ENCODE measurements at places on chromosomes 5 and 9.

GRCh38 chr5:136622747-136623146 lies 257.4 kb upstream of the TRPC7 start:
- no peak for DNase-seq

- no peak for DNase-seq
Measured at GRCh38 chr9:133803028-133803585, 65.0 kb upstream of the SARDH start.

- DNase-seq = no peak
Measured at GRCh38 chr5:56607074-56607473, 208.3 kb upstream of the MAP3K1 start.

- no peak for DNase-seq
Measured at GRCh38 chr5:98639274-98639673, 134.2 kb upstream of the RGMB start.

DNA sequence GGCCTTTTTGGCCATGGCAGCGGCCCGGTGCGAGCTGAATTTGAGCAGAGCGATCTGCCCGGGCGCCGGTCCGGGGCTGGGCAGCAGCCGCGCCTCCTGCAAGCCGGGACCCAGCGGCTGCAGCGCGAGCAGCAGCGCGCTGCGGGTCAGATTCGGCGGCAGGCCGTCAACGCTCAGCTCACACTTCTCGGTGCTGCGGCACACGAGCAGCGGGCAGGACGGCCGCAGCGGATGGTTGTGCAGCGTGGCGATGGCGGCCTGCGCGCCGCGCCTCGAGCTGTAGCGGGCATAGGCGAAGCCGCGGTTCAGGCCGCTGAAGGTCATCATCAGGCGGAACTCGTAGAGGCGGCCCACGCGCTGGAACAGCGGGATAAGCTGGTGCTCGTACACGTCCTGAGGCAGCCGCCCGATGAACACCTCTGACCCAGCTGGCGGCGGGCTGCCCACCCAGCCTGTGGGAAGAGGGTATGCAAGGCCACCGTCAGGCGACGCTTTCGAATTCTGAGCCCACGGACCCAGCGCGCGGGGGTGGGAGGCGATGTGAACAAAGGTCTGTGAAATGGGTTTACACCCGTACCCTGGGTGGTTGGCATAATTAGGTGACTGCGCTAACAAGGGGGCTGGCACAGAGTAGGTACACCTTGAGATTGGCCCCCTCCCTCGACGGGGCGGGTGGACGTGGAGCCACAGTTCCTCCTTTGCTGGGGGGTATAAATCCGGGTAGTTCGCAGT lies 755 bp downstream of the DND1 start:
- DNase-seq = peak; percentile 17

GRCh38 chr9:127937056-127937387 lies 632 bp downstream of the DPM2 start:
- DNase-seq = no peak

DNA sequence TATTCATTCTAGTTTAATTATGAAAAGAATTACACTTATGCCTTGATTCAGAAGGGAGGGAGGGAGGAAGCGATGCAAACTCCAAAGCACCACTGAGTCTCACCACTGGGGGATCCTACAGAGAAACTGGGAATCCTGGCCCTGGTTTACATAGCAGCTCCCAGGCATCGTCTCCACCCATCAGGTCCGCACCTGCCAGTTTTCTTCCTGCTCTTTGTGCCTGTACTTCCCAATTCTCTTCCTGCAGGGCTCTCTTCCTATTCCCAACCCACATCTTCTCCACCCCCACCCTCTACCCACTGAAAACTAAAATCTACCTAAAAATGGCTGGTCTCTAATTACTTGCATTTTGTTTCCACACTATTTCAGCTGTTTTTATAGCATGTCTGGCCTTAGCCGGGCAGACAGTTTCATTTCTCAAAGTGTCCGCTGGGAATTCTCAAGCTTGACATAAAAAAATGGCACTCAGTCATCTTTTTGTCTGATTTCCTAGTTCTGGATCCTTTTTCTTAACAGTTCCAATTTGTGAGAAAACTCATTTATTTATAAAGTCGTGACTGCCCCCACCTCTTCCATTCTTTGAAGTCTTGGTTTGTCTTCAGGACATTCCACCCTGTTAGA lies 1.6 kb upstream of the TNIP1 start:
- DNase-seq = no peak

DNA sequence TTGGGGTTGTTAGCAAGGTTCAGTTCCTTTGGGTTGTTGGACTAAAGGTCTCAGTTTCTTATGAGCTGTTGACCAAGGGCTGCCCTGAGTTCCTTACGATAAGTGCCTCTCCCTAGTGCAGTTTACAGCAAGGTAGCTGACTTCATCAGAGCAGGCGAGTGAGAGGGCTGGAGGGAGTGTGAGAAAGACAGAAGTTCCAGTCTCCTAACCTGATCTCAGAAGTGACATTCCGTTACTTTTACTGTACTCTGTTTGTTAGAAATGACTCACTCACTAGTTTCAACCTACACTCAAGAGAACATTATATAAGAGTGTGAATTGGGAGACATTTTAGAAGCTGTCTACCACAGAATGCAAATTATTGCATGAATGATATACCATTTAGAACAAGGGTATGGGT lies 21.2 kb upstream of the IL31RA start:
- no peak for DNase-seq

- DNase-seq = no peak
Measured at GRCh38 chr5:68661237-68661636, 432.6 kb upstream of the SLC30A5 start.

DNA sequence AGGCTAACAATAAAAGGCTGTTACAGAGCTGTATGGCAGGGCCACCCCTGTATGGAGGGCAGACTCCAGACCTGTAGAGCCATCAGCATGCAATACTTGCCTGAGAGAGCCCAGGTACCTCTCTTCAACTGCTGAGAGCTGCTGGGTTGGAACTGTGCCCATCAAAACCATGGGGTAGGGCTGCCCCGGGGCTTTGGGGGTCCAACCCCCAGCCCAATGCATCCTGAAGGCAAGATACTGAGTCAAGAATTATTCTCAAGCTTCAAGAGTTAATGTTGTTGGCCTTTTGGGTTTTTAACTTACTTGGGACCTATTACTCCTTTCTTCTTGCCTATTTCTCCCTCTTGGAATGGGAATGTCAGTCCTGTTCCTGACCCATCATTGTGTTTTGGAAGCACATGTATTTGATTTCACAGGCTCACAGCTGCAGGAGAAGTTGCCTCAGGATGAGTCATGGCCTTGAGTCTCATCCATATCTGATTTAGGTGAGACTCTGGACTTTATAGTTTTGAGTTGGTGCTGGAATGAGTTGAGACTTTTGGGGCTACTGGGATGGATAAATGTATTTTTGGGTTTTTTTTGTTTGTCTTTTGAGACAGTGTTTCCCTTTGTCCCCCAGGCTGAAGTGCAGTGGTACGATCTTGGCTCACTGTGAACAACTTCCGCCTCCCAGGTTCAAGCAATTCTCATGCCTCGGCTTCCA lies 21.0 kb upstream of the CDK7 start:
- DNase-seq = no peak

DNA sequence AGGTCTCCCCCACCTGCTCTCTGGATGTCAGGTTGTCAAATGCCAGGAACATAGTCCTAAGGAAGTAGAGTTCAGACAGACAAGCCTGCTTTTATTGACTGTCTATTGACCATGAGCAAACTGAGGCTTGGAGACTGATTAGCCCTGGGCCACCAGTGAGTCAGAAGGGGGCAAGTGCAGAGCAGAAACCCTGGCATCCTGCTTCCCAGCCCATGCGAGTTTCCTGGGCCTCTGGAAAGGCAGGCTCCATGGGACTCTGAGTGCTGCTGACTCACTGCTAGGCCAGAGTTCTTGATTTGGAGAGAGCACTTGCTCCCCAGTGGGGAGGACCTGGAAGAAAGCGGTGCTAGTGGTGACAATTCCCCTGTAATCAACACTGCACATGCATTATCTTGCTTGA lies 2.8 kb upstream of the HBEGF start:
- no peak for DNase-seq

GRCh38 chr5:53031695-53032096 lies 42.5 kb downstream of the ITGA2 start:
- no peak for DNase-seq

- DNase-seq = no peak
Measured at GRCh38 chr9:113898596-113898995, 22.5 kb downstream of the ZNF618 start.

DNA sequence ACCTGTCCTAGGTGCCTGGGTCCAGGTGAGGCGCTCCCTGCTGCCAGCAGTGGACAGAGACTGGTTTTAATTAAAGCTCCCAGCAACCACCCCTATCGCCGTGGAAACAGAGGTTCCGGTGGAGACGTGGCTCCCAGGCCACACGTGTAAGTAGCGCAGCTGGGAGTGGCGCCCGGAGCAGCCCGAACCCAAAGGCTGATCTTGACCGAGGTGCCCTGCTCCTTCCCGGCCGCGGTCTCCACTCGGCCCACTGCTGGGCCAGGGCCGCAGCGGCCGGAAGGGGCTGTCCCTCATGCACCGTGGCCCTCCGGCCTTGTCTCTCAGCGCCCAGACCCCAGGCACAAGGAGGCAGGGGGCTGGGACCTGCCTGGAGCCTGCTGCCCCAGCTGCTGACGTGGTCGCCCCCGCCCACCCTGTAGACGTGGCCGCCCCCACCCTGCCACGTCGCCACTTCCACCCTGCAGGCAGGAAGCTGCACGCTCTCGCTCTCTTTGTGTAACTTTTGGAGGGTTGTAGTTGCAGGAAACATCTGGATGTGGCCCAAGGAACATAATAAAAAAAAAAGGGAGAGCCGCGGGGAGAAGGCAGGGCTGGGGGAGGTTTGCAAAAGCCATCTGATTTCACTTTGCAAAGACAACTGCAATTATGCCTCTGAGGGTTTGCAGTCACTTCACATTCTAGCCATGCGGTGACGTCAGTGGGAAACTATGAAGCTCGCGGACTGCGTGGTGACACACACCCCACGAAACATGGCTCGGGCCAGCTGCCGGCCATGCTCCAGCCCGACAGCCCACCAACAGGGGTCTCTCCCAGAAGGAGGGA lies 129.9 kb downstream of the RXRA start:
- DNase-seq = peak; percentile 80

DNA sequence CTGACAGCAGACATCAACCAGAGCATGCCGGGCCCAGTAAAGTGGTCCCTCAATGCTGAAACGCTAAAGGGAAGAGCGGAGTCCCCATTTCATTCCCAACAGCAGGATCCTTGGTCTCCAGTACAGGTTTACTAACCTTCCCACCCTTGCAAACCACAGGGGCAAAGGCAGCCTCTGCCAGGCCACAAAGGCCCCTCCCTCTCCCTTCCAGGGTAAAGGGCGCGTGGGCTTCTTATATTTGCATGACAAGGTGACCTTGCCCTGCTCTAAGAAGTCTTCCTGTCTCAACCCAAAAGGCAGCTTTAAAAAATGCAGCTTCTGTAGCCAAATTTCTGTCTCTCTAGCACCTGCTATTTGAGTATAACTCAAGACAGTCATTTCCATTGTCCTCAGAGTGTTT lies 131.5 kb upstream of the PTCH1 start:
- DNase-seq = no peak

DNA sequence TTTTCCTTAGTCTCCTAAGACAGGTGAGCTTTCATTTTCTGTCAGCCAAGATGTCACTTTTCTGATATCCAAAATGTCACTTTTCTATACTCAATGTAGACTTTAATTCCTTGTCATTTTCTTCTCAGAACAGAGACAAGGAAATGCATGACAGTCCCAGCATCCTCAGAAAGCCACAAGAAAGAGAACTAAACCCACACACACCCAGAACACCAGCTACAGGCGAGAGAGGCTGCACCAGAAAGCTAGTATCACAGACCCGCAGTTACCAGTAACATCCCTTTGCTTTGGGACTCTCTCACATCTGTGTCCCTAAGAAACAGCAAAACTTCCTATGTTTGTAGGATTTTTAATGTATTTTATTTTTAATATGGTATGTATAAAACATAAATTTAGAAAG lies 17.1 kb downstream of the TRMO start:
- DNase-seq = peak; percentile 80

DNA sequence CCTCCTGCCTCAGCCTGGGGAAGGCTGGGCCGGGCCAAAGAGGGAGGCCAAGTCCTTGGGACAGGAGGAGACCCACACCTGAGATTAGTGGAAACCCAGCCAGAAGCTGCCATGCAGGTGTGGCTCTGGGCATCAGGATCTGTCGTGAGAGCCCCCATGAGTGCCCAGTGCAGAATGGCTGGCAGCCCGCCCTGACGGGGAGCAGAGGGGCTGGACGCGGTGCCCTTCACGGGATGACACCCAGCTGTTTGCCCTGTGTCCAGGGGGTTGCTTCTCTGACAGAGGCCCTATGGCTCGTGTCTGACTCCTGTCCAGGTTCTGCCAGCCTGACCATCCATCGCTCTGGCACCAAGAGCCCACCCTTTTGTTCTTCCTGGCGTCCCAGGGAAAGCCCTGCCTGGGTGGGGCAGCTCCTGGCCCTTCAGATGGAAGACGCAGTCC lies 8.5 kb downstream of the DIPK1B start:
- DNase-seq = no peak

GRCh38 chr5:40677456-40677855 lies 2.3 kb upstream of the PTGER4 start:
- DNase-seq = no peak

DNA sequence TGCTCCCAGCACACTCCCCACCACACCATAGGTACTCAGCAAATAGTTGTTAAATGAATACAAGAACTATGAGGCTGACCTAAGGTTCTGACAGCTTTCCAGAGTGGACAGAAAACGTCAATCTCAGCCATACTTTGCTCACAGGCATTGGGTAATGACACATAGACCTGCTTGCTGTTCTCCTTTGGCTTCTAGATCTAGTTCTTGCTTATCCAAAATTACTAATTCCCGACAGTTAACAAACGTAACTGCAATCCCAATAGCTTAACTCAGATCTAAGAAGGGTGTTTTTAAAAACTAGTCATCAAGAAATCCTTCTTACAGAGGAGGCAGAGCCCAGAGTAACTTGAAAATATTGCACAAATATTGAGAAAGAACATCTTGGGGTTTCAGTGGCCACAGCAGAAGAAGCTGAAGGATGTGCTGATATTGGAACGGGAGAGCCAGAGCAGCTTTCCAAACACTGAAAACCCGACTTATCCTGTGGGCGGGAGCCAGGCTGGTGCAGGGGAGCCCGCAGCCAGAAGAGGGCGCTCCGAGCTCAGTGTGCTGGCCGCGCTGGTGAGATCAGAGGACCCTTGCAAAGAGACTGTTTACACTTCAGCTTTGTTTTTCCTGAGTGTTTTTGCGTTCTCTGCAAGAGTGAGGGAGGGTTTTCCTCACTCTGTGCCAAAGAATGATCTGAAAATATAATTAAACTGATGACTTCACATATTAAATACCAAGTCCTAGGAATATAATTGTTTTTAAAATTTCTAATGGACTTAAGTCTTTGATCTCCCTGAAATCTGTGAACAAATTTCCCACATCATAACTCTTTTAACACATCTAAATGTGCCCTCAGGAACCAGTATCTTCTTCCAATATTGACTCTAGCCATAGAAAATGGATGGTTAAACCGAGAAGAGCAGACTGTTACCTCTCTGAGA lies 30.3 kb downstream of the FGF1 start:
- peak; percentile 63 for DNase-seq
